Stimulated activated CD8-positive, alpha-beta memory T cell treated with anti-CD3 and anti-CD28 coated beads, Interleukin-4, amount 100 ng/mL, for 24 hours (primary cell): ENCODE measurements at places on chromosomes 4 and X.

- no peak for DNase-seq
Measured at GRCh38 chr4:133152831-133153481, 3.9 kb downstream of the PCDH10 start.

DNA sequence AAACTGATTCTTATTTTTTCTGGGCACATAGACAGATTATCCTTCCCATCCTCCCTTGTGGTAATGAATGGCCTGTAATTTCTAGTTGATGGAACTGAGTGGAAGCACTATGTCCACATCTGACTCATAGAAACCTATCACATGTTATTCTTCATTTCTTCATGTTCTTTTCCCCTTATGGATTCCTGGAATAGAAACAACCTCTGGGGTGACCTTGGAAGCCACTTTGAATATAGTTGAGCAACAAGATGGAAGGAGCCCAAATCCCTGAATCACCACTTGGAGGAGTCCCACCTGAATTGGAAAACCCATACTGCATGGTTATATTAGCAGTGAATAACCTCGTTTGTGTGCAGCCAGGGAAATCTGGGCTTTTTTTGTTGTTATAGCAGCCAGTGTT is 137.8 kb downstream of the MID1IP1 start:
- DNase-seq = no peak

GRCh38 chr4:99506781-99507180 is 4.0 kb upstream of the C4orf17 start:
- no peak for DNase-seq

GRCh38 chr4:156472624-156473023 is 499.0 kb downstream of the PDGFC start:
- DNase-seq = no peak

DNA sequence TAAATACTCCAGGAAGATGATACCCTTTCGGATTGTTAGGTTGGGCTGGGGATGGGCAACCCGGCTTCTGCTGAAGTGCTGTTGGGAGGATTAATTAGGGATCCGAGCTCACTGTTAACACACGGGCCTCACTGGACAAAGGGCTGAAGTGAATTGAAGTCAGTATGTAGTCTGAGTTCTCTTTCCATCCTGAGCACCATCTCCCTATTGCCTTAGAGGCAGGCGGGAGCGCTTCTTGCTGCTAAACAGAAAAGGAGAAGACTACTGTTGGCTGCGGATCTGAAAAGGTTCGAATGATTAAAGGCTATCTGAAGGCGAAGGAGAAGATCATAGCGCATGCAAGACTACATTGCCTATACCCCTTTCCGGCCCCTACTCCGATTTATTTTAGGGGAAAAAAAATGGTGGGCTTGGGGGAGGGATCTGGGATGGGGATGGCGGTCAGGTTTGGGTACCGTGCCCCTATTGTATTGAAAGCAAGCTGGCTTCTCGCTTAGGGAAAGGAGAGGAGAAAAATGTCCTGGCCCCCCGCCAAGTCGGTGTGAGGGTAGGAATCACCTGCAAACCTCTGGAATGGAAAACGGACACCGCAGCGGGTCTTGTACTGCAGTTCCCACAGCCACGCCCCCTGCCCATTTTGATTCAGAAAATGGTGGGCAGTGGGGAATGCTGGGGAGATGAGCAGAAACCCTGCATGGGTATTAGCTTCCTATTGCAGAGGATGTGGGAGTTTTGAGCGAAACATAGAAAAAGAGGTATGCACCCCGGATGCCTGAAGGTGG is 22.3 kb downstream of the MORF4L2 start:
- no peak for DNase-seq
